Stimulated activated CD8-positive, alpha-beta memory T cell treated with anti-CD3 and anti-CD28 coated beads, Interleukin-7, amount 100 ng/mL, for 48 hours (primary cell): ENCODE measurements at places on chromosomes 4 and X.

- DNase-seq, result no peak
These were observed 121.9 kb upstream of the PDLIM3 start for GRCh38 chr4:185657183-185657582.

- no peak for DNase-seq
These were observed 30.8 kb downstream of the NR0B1 start for GRCh38 chrX:30278365-30278764.

GRCh38 chrX:87583679-87584078 is 66.1 kb downstream of the KLHL4 start:
- DNase-seq, result no peak

- no peak for DNase-seq
These were observed 85.0 kb downstream of the ADRA2C start for GRCh38 chr4:3851211-3851610.

DNA sequence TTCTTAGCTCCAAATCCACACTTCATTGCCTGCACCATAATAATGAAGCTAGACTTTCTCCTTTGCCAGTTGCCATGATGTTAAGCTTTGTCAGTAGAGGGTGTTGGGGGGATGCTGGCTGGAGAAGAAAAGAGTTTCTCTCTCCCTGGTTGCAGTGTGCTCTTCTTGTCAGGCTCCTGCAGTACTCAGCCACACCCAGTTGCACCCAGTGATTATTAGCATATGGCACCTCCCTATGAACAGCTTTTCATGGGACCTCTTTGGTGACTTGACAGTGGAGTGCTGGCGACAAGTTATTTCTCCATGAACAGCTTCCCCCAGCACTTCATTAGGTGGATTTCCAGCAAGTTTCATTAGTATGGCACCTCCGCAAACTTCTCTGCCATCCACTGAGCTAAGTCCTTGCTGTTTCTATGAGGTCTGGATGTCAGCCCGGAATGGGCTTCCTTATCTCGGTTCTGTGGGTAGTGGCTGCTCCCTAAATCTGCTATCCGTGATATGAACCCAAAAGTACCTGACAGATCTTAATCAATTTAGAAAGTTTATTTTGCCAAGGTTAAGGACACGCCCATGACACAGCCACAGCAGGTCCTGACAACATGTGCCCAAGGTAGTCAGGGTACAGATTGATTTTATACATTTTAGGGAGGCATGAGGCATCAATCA is 18.8 kb upstream of the OTUD4 start:
- no peak for DNase-seq

DNA sequence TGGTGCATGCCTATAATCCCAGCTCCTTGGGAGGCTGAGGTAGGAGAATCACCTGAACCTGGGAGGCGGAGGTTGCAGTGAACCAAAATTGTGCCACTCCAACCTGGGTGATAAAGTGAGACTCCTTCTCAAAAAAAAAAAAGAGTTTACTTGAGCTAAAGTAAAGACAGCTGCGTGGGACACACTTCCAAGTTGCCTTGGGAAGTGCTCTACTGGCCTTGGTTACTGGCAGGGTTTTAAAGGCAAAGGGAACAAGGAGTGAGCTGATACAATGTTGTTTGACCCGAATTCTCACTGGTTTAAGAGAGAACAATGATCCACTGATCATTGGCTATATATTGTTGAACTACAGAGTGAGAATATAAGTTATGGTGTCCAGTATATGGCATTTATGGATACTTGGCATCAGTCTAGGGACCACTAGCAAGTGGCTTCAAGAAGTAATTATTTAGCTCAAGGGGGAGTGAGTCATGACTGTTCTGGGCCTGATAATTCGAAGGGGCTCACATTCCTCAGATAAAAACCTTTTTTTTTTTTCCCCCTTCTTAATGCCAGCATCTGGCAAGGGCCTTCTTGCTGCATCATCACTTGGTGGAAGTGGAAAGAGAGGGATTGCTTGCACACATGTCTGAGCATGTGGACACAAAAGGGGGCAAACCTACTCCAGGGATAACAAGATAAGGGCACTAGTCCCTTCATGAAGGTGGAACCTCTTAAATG is 32.3 kb downstream of the GRK4 start:
- DNase-seq, result no peak

DNA sequence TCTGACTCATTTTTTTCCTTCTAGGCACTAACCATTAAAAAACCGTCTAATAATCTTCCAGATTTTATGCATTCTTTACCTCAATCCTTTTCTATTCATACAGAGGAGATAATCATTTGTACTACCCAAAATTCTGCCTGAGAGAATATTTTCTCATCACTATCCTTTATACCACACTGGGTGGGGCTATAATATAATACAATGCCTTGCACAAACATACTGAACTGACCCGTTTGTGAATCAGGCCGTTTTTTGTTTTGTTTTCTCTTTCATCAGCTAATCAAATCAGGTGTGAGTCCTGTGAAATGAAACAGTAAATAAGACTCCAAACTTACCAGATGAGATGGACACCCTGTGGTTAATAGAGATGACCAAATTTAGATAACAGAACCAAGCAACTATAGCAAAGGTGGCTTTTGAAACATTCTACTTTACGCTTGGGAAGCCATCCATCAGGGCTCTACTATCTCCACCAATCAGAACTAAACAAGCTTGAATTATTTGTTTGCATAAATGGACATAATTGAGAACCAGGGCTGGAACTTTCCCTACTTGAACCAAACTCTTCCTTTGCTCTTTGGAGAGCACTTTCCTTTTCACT is 573.0 kb downstream of the GABRG1 start:
- DNase-seq, result no peak

GRCh38 chr4:138671606-138672084 is 343.9 kb upstream of the NOCT start:
- DNase-seq, result no peak

GRCh38 chrX:153370293-153371055 is 30.7 kb downstream of the PNMA6E start:
- no peak for DNase-seq

GRCh38 chr4:173433447-173433846 is 34.5 kb upstream of the SCRG1 start:
- DNase-seq, result no peak

- DNase-seq, result no peak
These were observed 651.4 kb downstream of the IQCM start for GRCh38 chr4:149164282-149164681.

GRCh38 chrX:109709129-109709631 is 23.9 kb downstream of the ACSL4 start:
- no peak for DNase-seq

DNA sequence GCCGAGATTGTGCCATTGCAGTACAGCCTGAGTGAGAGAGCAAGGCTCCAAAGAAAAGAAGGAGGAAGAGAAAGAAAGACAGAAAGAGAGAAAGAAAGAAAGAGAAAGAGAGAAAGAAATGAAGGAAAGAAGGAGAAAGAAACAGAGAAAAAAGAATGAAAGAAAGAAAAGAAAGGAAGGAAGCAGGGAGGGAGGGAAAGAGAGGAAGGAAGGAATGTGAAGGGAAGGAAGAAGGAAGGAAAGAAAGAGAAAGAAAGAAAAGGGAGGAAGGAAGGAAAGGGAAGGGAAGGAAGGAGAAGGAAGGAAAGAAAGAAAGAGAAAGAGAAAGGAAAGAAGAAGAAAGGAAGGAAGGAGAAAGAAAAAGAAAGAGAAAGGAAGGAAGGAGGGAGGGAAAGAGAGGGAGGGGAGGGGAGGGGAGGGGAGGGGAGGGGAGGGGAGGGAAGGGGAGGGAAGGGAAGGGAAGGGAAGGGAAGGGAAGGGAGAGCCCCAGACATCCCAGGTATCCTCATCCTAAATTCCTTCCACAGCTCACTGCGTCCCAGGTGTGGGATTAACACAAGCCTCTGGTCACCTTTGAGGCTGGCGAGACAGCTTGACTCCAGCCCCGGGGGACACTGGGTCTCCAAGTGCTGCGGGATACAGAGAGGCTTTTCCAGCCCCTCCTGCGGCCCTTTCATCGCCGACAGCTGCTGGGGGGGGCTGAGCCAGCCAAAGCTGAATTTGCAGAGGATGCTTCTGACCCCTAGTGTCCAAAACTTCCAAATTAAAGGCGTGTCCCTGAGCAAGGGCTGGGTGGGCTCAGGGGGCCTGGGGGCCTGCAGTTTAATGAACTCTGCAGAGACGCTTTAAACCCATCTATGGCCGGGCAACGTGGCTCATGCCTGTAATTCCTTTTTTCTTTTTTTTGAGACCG is 24.2 kb upstream of the CSF2RA start:
- no peak for DNase-seq

GRCh38 chrX:28988246-28988645 is 401.0 kb downstream of the IL1RAPL1 start:
- no peak for DNase-seq

- no peak for DNase-seq
These were observed 52.5 kb downstream of the JADE1 start for GRCh38 chr4:128861856-128862518.

DNA sequence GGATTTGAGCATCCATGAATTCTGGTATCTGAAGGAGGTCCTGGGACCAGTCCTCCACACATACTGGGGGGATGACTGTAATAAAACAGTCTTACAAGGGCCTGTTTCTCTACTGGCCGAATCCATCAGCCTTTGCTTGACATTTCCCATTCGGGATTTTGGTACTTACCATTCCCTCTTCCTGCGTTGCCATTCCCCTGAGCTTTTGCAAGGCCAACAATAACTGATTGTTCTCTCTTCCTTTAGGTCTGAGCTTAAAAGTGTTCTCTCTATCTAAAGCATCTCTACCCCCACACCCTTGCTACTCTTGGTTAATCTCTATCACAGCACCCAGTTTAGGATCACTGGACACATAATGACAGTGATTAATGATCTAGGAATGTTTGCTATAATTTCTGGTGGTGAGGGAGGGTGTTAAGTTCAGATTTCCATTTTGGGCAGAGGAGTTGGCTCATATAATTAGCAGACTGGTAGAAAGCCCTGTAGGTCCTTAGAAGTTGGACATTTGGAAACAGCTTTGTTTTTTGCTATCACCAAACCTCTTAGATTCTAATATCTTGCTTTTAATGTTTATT is 29.4 kb downstream of the TMA16 start:
- no peak for DNase-seq

- DNase-seq, result no peak
These were observed 140.0 kb downstream of the IDS start for GRCh38 chrX:149365061-149365460.

GRCh38 chr4:154433543-154433942 is 58.1 kb downstream of the DCHS2 start:
- no peak for DNase-seq

DNA sequence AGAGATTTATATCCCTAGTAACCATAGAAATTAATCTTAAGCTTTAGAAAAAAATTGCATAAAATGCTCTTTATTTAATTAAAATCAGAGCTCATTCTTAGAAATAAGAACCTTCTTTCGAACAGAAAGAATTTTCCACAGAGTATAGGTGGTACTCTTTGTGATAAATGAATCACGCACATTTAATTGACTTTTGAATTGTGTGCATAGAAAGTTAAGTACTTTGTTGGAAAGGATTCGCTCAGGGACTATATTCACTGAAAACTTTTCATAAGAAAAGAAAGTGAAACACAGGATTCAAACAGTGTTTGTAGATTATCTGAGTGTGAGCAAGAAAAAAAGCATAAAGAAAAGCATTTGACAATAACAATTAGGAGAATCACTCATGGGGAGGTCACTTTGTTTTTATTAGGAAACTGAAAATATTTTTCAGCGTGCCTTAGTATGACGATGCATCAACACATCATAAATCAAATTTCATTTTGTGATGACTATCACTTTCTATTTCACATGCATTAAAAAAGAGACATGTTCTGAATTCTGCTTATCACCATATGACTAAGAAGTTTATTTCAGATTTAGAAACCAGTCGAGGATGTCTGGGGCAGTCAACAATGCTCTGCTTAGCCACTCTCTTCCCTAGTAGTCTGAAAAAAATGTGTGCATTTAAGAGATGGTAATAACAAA is 49.5 kb downstream of the STX18 start:
- DNase-seq, result no peak

DNA sequence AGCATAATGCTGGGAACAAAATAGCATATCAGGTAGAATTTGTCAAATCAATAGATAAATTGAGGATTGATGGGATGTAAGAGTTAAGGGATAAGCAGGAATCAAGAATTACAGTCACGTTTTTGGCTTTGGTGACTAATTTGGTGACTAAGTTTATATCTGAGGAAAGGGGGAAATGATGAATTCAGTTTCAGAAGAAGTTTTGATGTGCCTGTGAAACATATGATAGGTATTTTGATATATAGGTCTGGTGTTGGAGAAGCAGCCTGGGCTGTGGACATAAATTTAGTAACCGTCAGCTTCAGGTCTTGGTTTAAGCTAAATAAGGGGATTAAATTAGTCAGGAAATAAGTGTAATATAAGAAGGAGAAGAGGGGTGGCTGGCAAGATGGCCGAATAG is 79.0 kb upstream of the EDA2R start:
- no peak for DNase-seq

- no peak for DNase-seq
These were observed 50.5 kb upstream of the UGT2B4 start for GRCh38 chr4:69546134-69546765.

DNA sequence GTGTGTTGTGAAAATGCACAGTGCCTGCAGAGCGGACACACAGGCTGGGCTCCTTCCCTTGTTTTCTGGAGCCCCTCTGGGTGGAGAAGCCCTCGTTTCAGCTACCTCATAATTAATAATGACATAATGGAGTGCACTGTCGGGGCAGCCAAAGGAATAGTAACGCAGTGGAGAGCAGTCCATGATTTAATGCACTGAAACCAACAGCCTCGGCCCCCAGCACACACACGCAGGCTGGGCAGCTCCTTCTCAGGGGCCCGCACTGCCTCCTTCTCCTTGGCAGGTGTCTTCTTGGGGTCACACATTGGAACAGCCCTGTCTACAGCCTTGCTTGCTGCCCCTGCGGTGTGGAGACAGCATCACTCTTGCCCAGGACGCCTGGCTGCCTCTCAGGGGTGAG is 89.2 kb downstream of the DCTD start:
- DNase-seq, result no peak

GRCh38 chr4:113635739-113636437 is 125.7 kb downstream of the CAMK2D start:
- no peak for DNase-seq

GRCh38 chrX:45788941-45789348 is 588.3 kb upstream of the DIPK2B start:
- no peak for DNase-seq

- no peak for DNase-seq
These were observed 93.3 kb downstream of the TIGD2 start for GRCh38 chr4:89204624-89205023.

DNA sequence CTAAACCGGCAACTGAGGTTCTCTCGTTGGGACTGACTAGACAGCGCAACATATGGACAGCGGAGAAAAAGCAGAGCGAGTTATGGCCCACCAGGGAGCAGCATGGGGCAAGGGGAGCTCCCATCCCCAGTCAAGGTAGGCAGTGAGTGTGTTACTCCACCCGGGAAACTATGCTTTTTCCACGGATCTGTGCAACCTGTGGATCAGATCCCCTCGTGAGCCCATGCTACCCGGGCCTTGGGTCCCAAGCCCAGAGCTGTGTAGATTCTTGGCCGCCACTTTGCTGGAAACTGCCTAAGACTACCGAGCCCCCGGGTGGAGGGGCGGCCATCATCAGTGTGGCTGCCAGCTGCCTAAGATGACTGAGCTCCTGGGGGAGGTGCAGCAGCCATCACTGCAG is 140.9 kb downstream of the PAPSS1 start:
- DNase-seq, result no peak
